ENCODE measurements at places on chromosomes 4 and X. TPM values are rescaled to one million over a fixed set of nuclear protein-coding genes. Genes with fewer than 3 reads are reported as not detected.

CYLC1 gene
- total RNA-seq, result not detected

BMP3 gene
- total RNA-seq, result not detected

SLC35A2 gene
- 14.1 TPM for total RNA-seq

FGF2 gene
- total RNA-seq, result 26.3 TPM

SPOCK3 gene
- 0.43 TPM for total RNA-seq

ADGRG4 gene
- total RNA-seq, result under 0.01 TPM

TMSB15A gene
- 6.0 TPM for total RNA-seq

ZAR1 gene
- total RNA-seq, result not detected

LIMCH1 gene
- total RNA-seq, result 27.4 TPM

SATL1 gene
- total RNA-seq, result not detected

AFP gene
- total RNA-seq, result not detected

TRIM61 gene
- total RNA-seq, result not detected

MAGEA3 gene
- total RNA-seq, result not detected

NEIL3 gene
- total RNA-seq, result 14.1 TPM

MSL3 gene
- total RNA-seq, result 79.4 TPM

EIF2S3 gene
- total RNA-seq, result 383 TPM

BRCC3 gene
- total RNA-seq, result 36.1 TPM

SAGE1 gene
- not detected for total RNA-seq

HAUS3 gene
- total RNA-seq, result 21.5 TPM

CENPVL2 gene
- total RNA-seq, result not detected

APELA gene
- not detected for total RNA-seq

NOX1 gene
- not detected for total RNA-seq

MGST2 gene
- 118 TPM for total RNA-seq

ALAS2 gene
- not detected for total RNA-seq

BMX gene
- total RNA-seq, result 157 TPM

RHOH gene
- total RNA-seq, result not detected

VCX3B gene
- total RNA-seq, result not detected

KCND1 gene
- 0.36 TPM for total RNA-seq

ATP1B4 gene
- not detected for total RNA-seq

IGFBP7 gene
- total RNA-seq, result 201 TPM

C4orf46 gene
- 34.8 TPM for total RNA-seq

CCDC120 gene
- 1.1 TPM for total RNA-seq

PAGE2 gene
- total RNA-seq, result not detected

TCEAL7 gene
- 5.0 TPM for total RNA-seq

RTL5 gene
- total RNA-seq, result 0.40 TPM

SLC10A4 gene
- total RNA-seq, result 0.27 TPM

PROM1 gene
- 0.13 TPM for total RNA-seq

RAB39B gene
- not detected for total RNA-seq

GAGE13 gene
- total RNA-seq, result not detected

VCX2 gene
- total RNA-seq, result not detected

GYPB gene
- not detected for total RNA-seq

USP26 gene
- total RNA-seq, result not detected

TCEAL6 gene
- total RNA-seq, result not detected

BTK gene
- 0.14 TPM for total RNA-seq

UGT2B11 gene
- not detected for total RNA-seq

GPR34 gene
- total RNA-seq, result not detected

CSAG3 gene
- total RNA-seq, result not detected

ELF2 gene
- total RNA-seq, result 50.4 TPM

ERAS gene
- total RNA-seq, result not detected

GRIA3 gene
- 0.07 TPM for total RNA-seq

EREG gene
- not detected for total RNA-seq

LAMTOR3 gene
- 45.9 TPM for total RNA-seq

CT45A3 gene
- total RNA-seq, result not detected

TMEM35A gene
- 5.3 TPM for total RNA-seq

CACNA1F gene
- not detected for total RNA-seq

PABPC1L2A gene
- total RNA-seq, result not detected
